ENCODE measurements at places on chromosomes 16 and 17.
A peak's percentile ranks its signal among the peaks of the same experiment; 100 is the strongest.

DNA sequence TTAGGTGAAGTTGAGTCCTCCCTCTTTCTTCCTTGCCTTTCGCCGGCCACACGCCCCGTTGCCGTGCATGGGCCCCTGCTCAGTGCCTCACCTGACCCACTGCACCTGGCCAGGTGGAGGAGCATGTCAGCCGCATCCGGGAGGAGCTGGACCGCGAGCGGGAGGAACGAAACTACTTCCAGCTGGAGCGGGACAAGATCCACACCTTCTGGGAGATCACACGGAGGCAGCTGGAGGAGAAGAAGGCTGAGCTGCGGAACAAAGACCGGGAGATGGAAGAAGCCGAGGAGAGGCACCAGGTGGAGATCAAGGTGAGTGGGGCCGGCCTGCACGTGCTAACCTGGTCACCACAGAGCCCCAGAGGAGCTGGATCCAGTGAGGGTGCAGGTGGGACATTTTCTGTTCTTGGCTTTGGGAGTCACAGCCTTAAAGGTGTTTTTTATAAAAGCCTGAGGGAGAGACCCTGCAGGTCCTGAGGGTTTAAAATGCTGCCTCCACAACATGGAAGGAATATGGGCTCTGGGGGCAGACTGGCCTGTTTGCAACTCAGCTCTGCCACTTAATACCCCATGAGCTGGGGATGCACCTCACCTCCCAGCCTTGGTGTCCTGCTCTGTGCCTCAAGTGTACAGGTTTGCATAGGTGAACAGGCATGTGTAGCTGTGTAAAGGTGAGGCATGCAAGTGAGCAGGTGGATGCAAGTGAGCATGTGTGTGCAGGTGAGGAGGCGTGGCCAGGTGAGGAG, 12.1 kb upstream of the DBNDD1 start:
- DNase-seq, result no peak

- DNase-seq, result peak; percentile 51
Observed at GRCh38 chr16:29820730-29821642, 724 bp downstream of the MVP start.

- DNase-seq, result no peak
Observed at GRCh38 chr16:73794994-73795393, 501.6 kb upstream of the PSMD7 start.

DNA sequence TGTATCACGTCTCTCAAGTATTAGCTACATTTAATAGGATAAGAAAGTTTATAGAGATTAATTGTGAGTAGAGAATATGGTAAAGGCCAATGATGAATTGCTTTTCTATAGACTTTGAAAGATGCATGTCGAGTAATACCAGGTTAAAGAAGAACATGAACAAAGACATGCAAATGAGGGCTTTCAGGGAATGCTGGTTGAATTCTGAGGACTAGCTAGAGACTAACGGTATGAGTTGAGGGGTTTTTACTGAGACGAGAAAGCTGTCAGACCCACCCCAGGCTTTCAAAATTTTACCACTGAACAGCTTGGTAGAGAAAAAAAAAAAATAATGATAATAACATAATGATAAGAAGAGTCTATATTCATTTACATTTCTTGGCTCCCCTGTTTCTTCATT, 796.0 kb upstream of the CDH8 start:
- no peak for DNase-seq

DNA sequence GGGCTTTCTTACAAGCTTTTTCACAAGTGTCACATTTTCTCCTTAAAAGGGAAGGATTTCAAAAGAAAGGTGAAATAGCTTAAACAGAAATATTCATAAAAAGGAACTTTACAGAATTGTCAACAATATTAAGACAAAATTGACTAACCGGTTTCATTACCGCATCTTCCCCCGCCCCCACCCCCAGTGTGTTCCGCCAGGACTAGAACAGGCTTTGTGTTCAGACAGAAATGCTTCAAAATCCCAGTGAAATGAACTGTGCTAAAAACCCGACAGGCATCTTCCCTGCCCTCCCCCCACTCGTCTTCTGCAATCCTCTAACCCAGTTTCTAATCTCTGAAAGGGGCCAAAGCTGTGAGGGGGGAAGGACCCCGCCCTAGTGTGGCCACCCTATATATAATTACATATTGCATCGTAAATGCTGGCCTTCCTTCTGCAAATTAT, 990 bp upstream of the ROGDI start:
- no peak for DNase-seq

DNA sequence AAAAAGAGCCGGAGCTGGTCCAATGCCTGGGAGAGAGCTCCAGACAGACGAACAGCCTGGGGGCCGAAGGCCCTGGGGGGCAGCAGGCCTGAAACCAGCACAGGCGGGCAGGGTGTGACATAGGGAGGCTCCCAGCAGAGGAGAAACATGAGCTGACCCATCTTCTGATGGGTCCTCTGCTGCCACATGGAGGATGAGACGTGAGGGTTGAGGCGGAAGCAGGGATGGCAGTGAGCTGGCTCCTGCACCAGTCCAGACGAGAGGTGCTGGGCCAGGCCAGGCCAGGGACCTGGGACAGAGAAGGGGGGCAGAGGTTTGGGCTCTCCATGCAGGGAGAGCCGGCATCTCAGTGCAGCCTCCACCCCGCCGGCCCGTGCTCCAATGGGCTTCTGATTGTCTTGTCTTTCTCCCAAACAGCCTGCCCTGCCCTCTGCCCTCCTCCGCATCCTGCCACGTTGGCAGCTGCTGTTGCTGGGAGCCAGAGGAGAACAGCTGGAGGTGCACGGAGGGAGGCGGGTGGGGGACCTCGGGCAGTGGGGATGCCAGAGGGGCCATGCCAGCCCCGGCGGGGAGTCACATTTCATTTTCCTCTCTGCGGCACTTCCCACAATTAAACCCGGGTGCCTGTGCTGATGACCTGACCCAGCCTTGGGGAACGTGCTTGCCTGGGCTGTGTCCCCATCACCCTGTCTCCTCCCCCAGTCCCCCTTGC, 139.1 kb upstream of the GSE1 start:
- no peak for DNase-seq

GRCh38 chr16:14292051-14292825, 221.1 kb downstream of the MRTFB start:
- no peak for DNase-seq

DNA sequence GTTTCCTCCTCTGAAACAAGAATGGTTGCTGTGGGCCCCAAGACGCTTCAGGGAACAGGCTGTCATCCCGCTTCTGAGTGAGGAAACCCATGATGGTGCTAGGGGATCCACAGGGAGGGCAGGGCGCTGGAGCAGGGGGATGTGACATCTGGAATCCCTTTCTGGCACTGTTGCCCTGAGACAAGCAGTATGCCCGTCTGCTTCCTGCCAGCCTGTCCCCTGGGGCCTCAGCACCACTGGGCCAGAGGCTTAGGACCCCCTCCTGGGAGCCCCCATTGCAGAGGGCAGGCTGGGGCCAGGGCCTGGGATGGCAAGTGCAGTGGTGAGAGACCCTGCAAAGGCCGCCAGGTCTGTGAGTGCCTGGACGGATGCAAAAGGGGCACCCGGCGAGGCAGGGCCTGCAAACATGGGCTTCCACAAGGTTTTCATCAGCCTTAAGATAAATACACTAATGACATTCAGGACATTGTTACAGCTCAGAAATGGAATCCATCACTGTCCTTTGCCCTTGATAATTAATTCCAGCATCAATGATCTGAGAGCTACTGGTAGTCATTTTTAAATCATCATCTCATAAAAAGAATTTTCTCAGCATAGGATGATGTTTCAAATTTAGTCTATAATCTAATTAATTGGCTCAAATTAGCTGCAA, 51.6 kb downstream of the PRMT7 start:
- no peak for DNase-seq

- no peak for DNase-seq
Observed at GRCh38 chr17:40519089-40519775, 17.8 kb upstream of the TNS4 start.

- no peak for DNase-seq
Observed at GRCh38 chr16:47028767-47029377, 55.4 kb upstream of the DNAJA2 start.

DNA sequence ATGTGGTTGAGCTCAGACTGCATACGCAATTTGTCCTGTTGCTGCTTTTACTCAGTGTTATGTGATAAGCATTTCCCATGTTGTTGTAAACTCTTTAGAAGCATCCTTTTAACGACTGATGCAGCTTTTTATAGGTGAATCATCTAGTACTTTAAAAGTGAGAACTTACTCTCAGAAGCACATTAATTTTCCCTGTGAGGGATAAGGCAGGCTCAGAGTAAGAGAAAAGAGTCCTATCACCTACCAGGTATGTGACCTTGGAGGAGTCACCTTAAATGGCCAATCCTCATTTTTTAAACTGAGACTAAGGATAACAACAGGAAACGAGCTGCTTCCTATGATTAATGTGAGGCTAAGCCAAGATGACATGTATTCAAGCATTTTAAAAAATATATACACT, 34.4 kb upstream of the GAN start:
- peak; percentile 27 for DNase-seq

DNA sequence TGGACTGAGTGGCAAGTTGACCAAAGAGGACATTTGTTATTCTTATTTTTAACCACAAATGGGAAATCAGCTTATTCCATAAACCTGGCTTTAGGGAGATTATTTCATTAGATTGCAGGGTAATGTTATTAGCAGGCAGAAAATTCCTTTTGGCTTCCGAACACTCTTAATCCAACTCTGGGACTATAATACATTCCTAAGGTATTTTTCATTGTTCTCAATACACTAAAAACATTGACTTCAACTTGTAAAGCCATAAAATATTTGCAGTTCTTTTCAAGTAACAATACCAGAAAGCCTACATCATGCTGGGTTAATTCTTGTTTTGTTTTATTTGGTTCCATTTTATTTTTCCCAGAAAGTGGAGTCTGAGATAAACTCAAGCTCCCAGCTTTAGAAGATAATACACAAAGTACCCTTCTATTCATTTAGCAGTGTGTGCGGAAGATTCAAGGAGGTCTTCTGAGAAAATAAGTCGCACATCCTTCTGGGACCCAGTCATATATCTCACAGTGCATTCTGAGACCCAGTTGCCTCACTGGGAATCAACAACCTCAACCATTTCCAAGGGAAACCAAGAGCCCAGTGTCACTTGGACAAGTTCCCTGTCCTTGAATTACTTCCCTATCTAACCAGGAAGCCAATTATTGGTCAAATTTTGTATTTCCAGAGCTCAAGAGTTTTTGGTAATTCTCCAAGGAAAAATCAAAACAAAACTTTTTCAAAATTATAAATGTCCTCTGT, 389.6 kb upstream of the DYNLRB2 start:
- DNase-seq, result no peak

- no peak for DNase-seq
Observed at GRCh38 chr17:11901931-11902330, 95.3 kb downstream of the ZNF18 start.

GRCh38 chr17:16878606-16879005, 93.3 kb downstream of the TNFRSF13B start:
- no peak for DNase-seq

DNA sequence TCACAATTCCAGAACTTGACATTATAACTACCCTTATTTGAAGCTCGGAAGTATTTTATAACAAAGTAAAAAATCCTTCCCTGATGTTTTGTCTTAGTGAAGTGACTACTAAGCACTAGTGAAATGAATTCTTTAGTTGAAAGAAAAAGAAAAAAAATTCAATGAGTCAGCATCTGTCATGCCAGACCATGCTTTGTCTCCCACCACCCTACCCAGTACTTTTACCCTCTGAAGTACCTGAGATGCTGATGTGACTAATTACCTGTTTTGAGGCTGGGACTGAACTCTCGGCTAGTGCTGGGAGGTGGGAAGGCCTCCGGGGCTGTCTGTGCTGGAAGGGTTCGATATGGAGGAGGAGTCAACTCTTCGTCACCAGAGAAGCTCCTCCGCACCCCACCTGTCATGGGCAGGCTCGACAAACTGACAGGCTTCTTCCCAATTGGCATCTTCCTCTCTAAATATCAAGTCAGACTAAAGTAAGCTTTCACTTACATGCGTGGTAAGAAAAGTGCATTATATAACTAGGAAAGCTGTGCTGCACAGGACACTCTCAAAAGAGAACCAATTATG, 19.6 kb downstream of the NME2 start:
- no peak for DNase-seq

DNA sequence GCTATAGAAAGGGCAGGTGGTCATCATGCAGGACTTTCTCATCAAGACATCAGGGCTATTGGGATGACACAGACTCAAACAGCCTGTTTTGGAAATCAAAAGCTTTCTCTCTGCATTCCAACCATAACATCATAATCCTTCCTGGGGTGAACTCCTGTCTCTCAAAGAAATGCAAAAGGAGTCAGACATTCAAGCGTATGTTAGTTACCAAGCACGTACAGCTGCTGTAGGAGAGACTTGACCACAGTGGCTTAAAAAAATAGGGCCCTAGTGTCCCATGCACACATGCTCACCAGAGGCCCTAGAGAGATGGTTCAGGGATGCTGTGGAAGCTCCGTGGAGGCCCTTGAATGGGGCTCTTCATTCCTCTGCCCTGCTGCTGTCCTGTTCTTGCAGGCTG, 24.6 kb upstream of the FOXF1 start:
- DNase-seq, result no peak

DNA sequence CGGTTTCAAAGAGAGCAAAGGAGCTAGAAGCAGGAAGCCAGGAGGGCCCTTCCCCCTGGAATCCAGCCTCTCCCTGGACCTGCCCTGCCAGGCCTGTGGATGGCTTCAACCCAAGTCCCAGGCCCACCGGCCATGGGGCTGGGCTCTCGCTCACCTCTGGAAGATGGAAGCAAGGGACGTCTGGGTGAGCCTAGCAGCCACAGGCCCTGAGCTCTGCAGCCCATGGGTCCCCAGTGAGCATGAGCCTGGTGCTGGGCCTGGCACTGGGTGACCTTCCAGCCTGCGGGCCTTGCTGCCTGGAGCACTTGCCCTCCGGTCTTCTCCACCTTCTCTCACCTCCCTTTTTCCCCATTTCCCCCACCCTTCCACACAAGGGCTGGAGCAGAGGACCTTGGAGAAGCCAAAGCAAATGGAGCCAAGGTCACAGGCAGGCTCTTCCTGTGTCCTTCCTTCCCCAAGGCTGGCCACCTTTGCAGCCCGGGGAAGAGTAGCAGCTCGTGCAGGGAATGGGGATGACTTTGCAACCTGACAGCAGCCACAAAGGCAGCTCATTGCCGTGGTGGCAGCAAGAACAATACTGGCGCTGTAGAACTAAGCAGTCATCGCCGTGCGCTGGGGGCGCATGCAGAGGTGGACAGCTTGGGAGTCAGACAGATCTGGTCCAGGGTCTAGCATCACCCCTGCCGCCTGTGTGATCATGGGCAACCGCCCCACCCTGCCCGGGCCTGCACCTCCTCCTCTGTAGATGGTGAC, 86.6 kb downstream of the AMFR start:
- DNase-seq, result no peak

DNA sequence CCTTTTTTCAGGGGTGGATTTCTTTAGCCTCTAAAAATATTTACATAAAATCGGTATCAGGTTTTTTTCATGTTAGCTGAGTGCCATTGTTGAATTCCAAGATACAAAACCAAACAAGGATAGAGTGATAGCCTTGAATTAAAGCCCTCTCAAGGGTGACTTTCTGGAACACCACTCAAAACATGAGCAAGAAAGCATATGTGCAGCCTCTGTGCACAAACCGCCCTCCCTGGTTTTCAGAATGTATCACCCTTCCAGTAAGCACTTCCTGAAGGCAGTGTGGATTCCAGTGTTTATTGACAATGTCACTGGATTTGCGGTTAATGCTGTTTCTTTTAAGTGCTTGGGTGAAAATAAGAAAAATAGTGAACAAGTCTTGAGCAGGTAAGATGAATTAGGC, 597.7 kb downstream of the TMEM114 start:
- DNase-seq, result no peak

- DNase-seq, result peak; percentile 91
Observed at GRCh38 chr17:1413281-1413791, 13.3 kb upstream of the YWHAE start.

All from lung microvascular endothelial cell (primary cell).